COLO829 (cell line): ENCODE measurements at places on chromosomes 7 and 10.

- no peak for DNase-seq
These were observed 234.2 kb downstream of the CCSER2 start for GRCh38 chr10:84562592-84562991.

- DNase-seq, result no peak
These were observed 479.3 kb downstream of the DNAJB6 start for GRCh38 chr7:157816086-157816485.

- no peak for DNase-seq
These were observed 2.1 kb upstream of the LIPM start for GRCh38 chr10:88800152-88801125.

DNA sequence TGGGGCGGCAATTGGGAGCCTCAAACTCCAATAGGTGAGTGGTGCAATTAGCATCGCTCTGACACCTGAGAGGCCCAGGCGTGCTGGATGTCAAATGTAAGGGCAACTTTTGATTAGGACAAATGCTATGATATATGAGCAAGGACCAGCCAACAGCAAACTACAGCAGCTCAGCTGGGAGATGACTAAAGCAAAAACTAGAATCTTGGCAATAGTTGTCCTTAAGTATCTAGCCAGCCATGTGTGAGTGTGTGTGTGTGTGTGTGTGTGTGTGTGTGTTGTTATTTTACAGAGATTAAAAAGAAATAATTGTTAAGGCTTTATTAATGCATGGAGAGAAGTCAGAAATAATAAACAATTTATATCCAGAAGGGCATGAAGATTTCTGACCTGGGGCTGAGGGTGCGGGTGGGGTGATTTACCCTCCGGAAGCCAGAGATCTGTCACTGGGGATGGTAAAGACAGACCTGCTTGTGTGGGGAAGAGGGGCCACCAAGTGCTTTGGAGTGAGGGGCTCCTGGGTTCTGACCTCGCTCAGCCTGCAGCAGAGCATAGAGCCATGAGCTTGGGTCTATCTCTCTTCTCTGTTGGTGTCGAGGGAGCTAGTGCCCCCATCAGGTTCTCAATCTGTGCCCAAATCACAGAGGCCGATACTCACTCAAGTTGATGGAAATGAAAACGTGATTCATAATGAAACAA lies 77.3 kb downstream of the EMX2 start:
- DNase-seq, result no peak

GRCh38 chr10:17644485-17644943 lies 563 bp downstream of the STAM start:
- no peak for DNase-seq

DNA sequence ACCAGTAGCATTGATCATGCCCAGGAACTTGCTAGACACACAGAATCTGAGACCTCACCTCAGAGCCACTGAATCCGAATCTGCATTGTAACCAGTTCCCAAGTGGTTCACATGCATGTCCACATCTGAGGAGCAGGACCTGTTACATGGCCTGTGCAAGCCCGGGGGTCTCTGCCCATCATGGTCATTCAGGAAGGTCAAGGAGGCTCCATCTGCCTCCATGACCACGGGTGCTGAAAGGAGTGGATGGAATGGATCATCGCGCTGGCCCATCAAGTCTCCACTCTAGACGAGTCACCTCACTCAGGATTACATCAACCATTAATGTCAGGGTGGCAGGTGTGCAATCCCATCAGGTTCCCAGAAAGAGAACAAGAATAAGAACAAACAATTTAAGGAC lies 85.8 kb upstream of the ADAM12 start:
- no peak for DNase-seq

DNA sequence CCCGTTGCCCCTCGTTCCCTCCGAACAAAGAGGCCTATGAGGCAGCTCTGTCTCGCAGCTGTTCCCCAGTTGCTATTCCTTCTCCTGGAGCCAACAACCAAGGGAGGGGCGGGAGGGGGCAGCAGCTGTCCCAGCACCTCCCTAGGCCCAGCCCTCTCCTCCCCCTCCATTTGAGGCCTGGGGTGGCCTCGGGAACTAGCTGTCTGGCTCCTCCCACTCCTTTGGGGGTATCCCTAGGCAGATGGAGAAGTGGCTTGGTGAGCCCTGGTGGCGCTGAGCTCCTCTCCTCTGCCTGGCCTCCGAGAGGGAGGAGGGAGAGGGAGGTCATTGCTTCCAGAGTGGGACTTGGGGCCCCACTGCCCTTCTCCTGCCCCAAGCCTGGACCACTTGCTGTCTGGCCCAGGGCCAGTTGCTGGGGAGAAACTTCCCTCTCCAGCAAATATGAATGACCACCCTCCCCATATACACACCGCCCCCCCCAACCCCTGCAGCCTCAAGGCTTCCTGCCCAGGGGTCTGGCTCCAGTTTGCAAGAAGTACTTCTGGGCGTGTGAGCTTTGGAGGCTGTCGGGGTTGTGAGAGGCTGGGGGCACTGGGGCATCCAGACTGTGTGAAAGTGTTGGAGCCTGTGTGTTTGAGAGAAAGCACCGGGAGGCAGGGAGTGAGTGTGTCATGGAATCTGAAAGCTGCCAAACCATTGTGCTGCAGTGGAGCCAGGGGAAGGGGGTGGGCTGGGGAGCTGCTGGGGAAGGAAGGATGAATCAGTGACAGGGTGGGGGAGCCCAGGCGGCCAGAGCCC lies 3.1 kb downstream of the FLNC start:
- DNase-seq, result no peak

DNA sequence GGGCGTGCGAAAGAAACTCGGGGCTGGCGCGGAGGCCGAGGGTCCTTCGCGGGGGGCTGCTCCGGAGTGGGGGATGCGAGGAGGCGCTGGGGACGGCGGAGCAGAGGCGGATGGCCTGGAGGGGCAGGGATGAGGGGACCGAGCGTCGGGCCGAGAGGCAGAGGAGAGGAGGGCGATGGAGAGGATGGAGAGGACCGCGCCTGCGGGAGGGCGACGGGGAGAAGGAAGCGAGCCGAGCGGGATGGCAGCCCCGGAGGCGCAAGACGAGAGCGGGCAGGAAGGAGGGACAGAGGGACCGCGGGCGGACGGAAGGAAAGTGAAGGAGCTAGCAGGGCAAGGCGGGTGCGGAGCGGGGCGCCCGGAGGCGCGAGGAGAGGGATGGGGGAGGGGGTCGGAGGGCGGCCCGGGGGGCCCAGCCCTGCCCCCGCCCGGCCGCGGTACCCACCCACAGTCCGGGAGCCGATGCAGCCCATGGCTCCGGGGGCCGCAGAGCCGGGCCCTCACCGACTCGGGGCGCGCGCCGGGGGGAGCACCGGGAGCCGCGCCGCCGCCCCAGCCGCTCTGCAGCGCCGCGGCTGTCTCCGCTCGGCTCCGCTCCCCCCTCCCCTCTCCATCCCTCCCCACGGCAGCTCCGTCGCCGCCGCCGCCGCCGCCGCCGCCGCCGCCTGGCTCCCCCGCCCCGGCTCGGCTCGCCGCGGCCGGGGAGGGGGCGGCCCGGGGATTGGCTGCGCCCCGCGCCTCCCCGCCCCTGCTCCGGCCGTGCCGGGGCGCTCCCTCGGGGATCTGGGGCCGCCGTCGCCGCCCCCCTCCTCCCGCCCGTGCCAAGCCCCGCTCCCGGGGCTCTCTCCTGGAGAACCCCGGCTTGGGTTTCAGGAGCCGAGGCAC lies at the start of gene FAM131B:
Gene FAM131B, minus strand, starts transcription at position 583 of the 885 bp plus-strand sequence. Its CDS starts 110 bp downstream, at position 473.
- no peak for DNase-seq

GRCh38 chr7:113775401-113775800 lies 143.4 kb downstream of the PPP1R3A start:
- DNase-seq, result no peak

- DNase-seq, result peak; percentile 0
These were observed 186.5 kb downstream of the ADK start for GRCh38 chr10:74337330-74338016.

GRCh38 chr7:17299483-17299991 lies 1.1 kb downstream of the AHR start:
- DNase-seq, result no peak

GRCh38 chr7:40733578-40733977 lies 598.8 kb downstream of the SUGCT start:
- no peak for DNase-seq

DNA sequence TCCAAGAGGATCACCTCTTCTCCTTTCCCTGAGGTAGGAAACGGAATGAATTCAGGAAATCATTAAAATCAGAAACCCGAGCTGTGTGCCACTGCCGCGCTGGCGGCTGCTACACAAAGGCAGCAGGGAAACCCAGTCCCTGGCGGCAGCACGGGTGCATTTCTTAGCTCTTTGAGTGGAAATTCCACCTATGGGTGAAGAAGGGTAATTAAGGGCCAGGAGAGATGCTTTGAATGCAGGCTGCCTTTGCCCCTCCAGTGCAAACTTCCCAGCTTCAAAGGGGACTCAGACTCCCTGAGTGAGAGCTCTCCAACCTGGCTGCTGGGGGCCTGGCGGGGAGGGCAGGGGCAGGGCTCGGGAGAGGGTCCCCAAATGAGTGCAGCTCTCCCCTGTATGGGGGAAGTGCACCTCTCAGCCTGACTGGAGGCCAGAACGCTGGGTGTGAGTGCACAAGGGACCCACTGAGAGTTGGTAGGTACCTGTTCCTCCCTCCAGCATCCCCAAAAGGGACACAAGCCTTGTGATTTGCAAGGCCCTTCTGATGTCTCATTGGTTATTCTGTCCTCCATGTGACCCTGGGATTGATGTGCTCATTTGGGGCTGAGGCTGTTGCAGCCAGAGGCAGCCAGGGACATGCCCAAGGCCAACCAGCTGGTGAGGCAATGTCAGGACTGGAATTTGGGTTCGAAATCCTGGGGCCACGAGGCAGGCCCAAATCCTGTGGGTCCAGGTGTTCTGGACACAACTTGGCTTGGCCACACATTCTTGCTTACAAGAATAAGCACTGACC lies 16.3 kb upstream of the ZMIZ1 start:
- no peak for DNase-seq

DNA sequence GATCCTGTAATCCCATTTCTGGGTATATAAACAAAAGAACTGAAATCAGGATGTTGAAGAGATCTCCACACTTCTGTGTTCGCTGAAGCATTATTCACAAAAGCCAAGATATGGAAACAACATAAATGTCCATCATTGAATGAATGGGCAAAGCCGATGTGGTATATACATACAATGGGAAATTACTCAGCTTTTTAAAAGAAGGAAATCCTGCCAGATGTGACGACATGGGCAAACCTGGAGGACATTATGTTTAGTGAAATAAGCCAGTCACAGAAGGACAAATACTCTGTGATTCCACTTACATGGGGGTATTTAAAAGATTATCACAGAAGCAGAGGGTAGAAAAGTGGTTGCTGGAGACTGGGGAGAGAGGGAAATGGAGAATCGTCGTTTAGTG lies 23.9 kb upstream of the FAM107B start:
- no peak for DNase-seq

GRCh38 chr10:96606216-96606615 lies 19.4 kb upstream of the TM9SF3 start:
- no peak for DNase-seq

- DNase-seq, result no peak
These were observed 154.5 kb upstream of the MAGI2 start for GRCh38 chr7:79608005-79608404.

GRCh38 chr7:17844022-17844421 lies 96.3 kb downstream of the SNX13 start:
- no peak for DNase-seq

DNA sequence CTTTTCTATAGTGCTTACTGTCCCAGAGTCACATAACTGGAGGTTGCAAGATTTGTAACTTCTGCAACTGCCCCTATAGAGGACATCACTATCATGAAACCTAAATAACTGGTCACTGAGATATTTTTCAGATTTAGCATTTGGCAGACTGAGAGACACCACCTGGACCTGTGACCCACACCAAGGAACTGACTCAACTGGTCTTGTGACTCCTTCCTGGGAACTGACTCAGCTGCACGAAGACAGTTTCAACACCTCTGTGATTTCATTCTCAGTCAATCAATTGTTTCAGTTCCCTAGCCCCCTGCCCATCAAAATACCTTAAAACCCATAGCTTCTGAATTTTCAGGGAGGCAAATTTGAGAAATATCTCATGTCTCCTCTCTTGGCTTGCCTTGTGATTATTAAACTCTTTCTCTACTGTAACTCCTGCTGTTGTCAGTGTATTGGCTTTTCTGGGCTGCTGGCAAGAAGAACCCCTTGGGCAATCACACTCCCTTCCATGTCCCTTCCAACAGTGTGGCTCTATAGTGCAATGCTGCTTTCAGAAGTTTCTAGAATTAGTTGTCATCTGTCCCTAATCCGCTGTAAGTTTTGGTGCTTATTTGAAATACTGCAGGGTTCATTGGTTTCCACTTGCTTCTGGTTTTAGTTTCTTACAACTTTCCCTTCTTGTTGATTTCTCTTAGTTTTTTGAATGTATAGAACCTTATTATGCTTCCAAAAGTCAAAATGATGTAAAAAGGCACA lies 127.8 kb upstream of the ADCY1 start:
- no peak for DNase-seq

DNA sequence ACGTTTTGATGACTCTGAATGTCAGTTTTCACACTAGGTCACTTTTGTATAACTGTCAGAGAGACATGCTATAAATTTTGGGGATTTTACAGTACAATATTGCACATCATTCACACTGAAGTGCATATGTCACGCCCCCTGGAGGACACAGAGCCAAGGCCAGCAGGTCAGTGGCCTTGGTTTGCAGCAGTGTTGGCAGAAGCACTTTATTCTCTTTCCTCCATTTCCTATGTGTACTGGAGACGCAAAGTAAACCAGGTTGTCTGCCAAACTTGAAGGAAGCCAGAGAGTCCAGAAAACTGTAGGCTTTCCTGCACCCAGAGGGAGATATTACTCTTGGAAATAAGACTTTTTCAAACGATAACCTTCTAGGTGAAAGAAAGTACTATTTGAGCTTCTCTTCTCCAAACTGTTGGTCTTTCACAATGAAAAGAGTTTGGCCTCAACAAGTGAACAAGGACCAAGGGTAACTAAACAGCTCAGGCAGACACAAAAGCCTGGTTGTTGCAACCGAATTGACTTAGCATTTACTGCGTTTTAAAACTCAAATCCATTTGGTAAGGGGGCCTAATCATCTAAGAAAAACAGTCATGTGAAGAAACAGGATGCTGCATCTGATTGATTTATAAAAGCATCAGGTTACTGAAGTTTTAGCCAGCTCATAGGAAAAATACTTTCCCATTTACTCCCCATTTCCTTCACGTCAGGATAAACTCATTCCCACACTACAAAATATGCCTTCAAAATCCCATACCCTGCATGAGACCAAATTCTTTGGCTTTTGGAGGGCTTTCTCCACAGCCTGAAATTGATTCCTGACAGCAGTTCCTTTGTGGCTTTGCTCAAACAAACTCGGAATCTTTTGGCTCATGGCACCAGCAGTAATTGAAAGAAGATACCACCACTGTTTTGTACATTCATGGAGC lies 83.0 kb upstream of the SEC61G start:
- DNase-seq, result no peak

DNA sequence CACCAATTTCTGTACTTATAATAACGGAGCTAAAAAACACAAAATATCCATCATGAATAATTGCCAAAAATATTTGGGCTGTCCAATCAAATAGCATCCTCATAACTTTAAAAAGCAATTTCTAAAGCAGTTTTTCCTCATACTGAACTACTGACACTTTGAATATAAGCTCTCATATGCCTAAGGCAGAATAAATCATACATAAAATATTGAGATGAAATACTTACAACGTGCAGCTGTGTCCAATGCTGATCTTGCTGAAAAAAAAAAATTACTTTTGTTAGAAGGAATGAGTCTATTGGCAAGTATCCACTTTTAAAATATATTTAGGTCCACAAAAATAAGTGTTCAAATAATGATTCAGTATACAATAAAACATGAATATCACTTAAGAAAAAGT lies 24.2 kb downstream of the FAM3C start:
- no peak for DNase-seq

GRCh38 chr10:123389520-123389919 lies 235.3 kb downstream of the BUB3 start:
- no peak for DNase-seq
